ENCODE measurements at places on chromosomes 2 and 18. TPM values are rescaled to one million over a fixed set of nuclear protein-coding genes. Genes with fewer than 3 reads are reported as not detected.

Gene FBLN7
- total RNA-seq = under 0.01 TPM

Gene SP140
- total RNA-seq = not detected

Gene GCG
- total RNA-seq = not detected

Gene PRKAG3
- total RNA-seq = not detected

Gene LRP1B
- under 0.01 TPM for total RNA-seq
